Activated CD8-positive, alpha-beta T cell treated with anti-CD3 and anti-CD28 coated beads, Interleukin-2, amount 10 ng/mL, durations not matched to agents 7 days and 5 days (primary cell): ENCODE measurements at places on chromosomes 12 and 14. TPM values are rescaled to one million over a fixed set of nuclear protein-coding genes. Genes with fewer than 3 reads are reported as not detected.

CLEC1B gene
- total RNA-seq = not detected

CCDC197 gene
- not detected for total RNA-seq

CALCOCO1 gene
- 27.9 TPM for total RNA-seq

PLCZ1 gene
- not detected for total RNA-seq

- peaks cover 9% of the 10 kb centered on the region for H3K27me3 ChIP-seq
- no peak overlapping the region for H3K27ac ChIP-seq
- DNase-seq = no peak
- no peak overlapping the region for H3K4me3 ChIP-seq
- H3K4me1 ChIP-seq = peaks cover 7% of the 10 kb centered on the region
Measured at GRCh38 chr14:24070285-24071143, 848 bp upstream of the CPNE6 start.

GRCh38 chr12:28242129-28242495 is 51.9 kb downstream of the CCDC91 start:
- no peak for DNase-seq
- no peak overlapping the region for H3K4me3 ChIP-seq
- no peaks in the 10 kb centered on the region for H3K4me1 ChIP-seq
- H3K27me3 ChIP-seq = no peaks in the 10 kb centered on the region
- H3K36me3 ChIP-seq = no peaks in the 10 kb centered on the region

GRCh38 chr12:51897181-51897580 is 9.3 kb downstream of the ANKRD33 start:
- H3K27ac ChIP-seq = no peak overlapping the region
- H3K36me3 ChIP-seq = no peaks in the 10 kb centered on the region
- peaks cover 3% of the 10 kb centered on the region for H3K4me1 ChIP-seq
- DNase-seq = no peak
- peaks cover 9% of the 10 kb centered on the region for H3K27me3 ChIP-seq

DNA sequence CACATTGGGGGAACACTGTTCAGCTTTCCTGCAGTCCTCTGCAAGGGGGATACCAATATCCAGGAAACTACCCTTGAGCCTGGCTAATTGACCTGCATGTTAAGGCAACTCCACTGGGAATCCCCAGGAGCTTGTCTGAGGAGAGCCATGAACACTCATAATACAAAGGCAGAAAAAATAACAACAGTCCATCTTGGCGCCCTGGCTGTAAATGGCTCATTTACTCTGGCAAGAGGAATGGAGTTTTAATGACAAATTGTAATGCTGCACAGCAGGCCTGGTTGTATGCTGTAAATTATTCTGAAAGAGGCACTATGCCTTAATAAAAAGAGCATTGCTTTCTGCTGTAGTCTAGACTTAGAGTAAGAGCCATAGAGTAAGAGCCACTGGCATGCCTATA is 58.3 kb downstream of the SLC8A3 start:
- no peaks in the 10 kb centered on the region for H3K4me1 ChIP-seq
- no peaks in the 10 kb centered on the region for H3K36me3 ChIP-seq
- H3K27ac ChIP-seq = no peak overlapping the region
- H3K4me3 ChIP-seq = no peak overlapping the region
- no peak for DNase-seq
- peaks cover 34% of the 10 kb centered on the region for H3K27me3 ChIP-seq

DNA sequence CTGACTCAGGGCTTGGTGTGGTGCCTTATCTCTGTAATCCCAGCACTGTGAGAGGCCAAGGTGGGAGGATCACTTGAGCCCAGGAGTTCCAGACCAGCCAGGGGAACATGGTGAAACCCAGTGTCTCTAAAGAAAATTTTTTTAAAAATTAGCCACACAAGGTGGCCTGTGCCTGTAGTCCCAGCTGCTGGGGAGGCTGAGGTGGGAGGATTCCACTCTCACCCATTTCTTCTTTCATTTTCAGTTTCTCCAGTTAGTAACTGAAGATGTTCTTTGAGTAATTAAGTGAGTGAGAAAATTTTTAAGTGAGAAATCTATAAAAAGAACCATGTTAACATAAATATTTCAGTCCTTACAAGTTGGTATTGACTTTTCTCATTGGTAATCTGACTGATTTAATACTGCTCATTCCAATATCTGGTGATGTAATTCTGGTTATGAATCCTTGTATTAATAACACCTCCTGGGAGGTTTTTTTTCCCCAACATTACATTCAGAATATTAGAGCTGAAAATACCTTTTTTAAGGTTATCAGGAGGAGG is 6.1 kb downstream of the METTL3 start:
- peak; percentile 55 for DNase-seq
- H3K36me3 ChIP-seq = peaks cover 61% of the 10 kb centered on the region
- peaks cover 44% of the 10 kb centered on the region for H3K4me1 ChIP-seq
- H3K27me3 ChIP-seq = no peaks in the 10 kb centered on the region
- peak overlapping the region; percentile 15 for H3K4me3 ChIP-seq
